ENCODE measurements at places on chromosomes 3 and 15.

DNA sequence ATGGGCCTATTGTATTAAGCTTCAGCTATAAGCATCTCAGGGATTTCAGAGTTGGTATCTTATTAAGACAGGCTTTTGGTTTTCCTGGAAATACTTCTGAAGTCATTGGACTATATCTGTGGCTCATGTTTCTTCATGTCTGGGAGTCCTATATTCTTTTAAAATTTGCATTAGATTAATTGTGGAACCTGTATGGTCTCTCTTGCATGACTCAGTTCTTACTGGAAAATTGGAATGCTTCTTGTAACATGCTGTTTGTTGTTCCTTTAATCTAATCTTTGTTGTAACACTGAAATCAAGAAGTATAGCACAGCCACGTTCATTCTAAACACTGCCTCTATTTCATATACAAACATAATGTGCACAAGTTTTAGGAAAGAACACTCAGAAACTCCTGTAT, 208.1 kb downstream of the RBMS3 start:
- no peak for DNase-seq

GRCh38 chr3:187522293-187522692, 147.9 kb downstream of the SST start:
- DNase-seq, result no peak

- DNase-seq, result no peak
Observed at GRCh38 chr3:134066158-134066541, 36.4 kb upstream of the SLCO2A1 start.

GRCh38 chr3:69739204-69740102, at the start of gene MITF:
MITF (plus strand) TSS chr3:69739464; CDS start chr3:69739598, 134 bp downstream.
- no peak for DNase-seq

DNA sequence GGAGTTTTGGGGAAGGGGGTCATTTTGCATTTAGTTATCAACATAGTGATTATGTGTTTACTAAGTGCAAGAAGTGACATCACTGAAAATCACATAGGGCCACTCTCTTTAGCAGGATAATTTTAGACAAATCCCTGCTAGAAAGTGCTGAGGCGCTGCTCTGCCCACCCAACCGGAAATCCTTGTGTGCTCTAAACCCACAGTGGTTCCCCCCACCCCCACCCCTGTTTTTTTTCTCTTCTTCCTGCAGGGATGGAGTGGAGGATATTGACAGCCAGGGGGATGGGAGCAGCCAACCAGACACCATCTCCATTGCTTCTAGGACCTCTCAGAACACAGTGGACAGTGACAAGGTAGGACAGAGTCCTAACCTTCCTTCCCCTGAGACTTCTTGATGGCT, 234.2 kb upstream of the UMPS start:
- DNase-seq, result no peak

DNA sequence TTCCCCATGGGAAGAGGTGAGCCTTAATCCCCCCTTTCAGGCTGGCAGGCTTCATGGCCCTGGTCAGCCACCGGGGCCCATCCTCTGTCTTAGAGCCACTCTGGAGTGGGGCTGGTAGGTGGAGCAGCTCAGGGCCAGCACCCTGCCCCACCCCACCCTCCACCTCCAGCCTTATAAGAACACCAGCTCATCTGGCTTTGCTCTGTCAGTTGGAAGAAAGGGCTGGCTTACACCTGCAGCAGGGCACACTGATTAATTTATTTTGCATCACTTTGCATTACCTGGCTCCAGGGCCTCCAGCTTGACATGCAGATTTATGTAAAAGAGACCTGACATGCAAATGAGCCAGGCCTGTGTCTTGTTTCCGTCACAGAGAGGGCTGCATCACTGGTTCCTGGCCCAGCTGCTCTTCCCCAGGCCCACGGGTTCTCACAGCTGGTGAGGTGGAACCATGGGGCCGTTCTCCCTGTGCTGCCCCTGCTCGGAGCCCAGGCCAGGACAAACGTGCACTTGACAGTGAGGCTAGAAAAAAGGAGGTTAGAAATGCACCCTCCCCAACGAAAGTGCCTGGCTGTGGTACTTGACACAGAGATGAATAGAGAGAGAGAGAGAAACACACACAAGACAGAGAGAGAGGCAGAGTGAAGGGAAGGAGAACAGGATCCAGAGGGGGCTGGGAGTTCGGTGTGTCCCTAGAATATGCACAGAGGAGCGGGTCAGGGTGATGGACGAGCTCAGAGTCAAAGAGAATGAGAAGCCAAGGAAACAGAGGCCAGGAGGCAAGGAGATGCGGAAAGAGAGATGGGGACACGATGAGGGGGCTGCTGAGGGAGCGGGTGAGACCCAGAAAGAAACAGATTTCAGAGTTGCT, 44.5 kb upstream of the MAGEF1 start:
- no peak for DNase-seq

- no peak for DNase-seq
Observed at GRCh38 chr15:25054329-25054728, 99.5 kb downstream of the SNRPN start.

GRCh38 chr3:169659820-169660674, 3.5 kb downstream of the MECOM start:
- DNase-seq, result no peak

DNA sequence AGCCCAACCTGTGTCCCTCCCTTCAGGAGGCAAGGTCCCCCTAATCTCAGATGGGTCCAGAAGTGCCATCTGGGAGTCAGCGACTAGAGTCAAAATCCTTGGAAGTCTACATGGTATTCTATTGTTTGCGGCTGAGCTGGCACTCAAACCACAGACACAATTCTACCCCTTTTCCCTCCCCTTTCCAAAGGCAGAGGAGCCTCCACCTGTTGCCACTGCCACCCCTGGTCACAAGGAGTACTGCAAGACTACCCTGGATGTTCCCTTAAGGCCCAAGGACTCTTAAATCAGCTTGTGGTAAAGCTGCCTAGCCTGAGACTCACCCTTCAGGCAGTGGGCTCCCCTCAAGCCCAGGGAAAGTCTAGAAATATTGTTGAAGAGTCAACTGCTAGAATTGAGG, 4.3 kb upstream of the OR5H6 start:
- no peak for DNase-seq

DNA sequence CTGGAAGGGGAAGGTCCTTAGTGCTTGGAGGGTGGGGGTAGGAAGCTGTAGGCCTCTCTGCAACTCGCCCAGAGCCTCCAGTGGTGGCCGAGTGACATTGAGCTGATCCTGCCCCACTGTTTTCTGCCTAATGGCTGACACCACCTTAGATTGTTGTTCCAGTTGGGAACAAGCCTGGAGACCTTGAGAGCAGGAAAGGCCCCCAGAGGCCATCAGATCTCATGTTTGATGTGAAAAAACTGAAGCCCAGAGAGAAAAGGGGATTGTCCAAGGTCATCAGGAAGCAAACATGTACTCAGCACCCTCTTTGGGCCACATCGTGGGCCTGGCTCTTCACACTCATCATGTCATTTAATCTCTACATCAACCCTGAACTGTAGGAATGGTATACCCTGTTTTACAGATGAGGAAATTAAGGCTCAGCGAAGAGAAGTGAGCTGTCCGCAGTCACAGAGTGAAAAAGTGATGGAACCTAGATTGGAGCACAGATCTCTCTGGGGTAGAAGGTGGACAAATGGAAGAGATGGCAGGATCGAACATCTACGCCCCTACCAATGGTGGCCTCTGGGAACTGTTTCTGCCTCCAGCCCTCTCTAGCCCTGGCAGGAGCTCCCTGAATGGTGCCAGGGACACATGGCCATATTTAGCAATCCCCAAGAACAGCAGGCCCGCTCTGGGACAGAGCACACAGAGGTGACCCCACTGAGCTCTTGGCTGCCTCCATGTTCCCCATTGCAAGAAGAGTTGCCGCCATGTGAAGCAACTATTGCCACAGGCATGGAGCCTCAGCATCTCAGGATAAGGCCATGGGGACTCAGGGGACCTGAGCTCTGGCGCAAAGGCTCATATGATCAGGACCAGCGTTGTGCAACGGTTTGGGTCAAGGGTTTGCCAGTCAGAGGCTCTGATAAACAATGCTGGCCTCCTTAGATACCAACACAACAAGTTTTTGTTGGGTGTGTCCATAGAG, 31.6 kb upstream of the TSEN2 start:
- DNase-seq, result no peak

GRCh38 chr15:64246364-64247189, 83.8 kb upstream of the PPIB start:
- no peak for DNase-seq

DNA sequence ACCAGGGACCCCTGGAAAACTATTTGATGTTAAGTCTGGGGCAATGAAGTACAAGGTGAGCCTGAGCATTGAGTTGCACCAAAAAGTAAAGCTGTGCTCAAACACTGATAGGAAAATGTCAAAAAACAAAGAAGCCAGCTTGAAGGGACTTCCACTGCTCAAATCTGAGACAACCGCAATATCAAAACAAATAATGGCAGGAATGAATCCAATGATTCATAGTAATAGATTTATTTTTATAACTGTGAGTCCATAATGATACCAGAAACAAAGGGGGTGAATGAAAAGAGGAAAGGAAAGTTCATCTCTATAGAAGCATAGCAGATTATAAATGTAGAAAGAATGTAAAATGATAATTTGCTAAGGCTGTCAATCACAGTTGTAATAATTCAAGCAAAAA, 237.3 kb upstream of the ZBTB20 start:
- DNase-seq, result no peak

DNA sequence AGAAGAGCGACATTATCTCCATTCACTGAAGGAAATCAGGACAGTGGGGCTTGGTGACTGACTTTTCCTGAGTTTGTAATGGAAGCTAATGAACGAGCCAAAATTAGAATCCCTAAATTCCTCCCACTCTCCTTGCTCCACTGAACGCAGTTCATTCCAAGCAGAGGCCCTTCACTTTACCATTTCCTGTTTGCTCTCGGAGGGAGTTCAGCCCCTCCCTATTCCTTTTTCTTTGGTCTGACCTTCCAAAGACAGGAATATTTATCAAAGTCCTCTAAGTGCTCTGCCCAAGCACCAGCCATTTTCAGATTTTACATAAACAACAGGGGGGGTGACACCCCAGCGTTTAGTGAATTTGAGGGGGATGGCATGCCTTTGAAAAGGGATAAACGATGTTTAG, 24.0 kb upstream of the PTPRG start:
- DNase-seq, result no peak

DNA sequence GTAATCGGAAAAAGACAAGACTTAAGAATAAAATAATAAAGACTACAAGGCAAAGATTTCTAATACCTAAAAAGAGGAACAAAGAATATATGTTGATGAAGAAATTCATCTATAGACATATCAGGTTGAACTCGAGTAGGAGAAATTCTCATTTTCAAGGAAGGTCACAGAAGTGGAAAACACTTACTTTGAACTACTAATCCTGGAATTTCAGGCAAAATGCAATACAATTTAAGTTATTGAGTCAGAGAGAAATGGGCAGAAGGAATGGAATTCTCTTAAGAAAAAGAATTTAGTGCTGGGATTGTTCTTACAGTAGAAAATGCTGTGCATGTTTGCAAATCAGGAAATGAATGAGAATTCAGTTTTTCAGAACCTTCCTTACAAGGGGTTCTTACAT, 135.9 kb upstream of the TGFBR2 start:
- DNase-seq, result no peak

GRCh38 chr3:197435426-197435825, 120.3 kb downstream of the BDH1 start:
- no peak for DNase-seq

DNA sequence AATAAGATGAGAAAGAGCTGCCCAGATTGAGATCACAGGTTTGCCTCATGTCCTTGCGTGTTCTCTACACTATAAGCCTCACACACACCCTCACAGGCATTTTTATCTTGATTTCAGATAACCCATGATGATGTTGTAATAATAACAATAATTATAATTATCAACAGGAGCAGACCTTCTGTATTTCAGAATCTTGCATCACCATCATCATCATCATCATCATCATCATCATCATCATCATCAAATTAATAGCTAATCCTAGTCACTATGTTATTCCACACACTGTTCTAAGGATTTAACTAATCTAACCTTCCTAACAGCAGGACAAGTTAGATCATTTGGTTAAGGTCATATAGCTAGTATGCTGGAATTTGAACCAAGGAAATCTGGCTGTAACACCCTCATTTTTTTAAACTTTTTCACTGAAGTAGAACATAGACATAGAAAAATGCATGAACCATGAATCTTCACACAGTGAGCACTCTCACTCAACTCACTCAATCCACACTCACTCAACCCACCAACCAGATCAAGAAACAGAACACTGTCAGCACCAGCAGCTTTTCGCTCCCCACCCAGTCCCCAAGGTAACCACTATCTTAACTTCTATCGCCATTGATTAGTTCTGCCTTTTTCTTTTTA, 1.8 kb upstream of the SH2D7 start:
- DNase-seq, result no peak

- DNase-seq, result no peak
Observed at GRCh38 chr15:82646250-82647044, 716 bp downstream of the CPEB1 start.

- DNase-seq, result no peak
Observed at GRCh38 chr15:67051088-67052045, 14.0 kb upstream of the SMAD3 start.

DNA sequence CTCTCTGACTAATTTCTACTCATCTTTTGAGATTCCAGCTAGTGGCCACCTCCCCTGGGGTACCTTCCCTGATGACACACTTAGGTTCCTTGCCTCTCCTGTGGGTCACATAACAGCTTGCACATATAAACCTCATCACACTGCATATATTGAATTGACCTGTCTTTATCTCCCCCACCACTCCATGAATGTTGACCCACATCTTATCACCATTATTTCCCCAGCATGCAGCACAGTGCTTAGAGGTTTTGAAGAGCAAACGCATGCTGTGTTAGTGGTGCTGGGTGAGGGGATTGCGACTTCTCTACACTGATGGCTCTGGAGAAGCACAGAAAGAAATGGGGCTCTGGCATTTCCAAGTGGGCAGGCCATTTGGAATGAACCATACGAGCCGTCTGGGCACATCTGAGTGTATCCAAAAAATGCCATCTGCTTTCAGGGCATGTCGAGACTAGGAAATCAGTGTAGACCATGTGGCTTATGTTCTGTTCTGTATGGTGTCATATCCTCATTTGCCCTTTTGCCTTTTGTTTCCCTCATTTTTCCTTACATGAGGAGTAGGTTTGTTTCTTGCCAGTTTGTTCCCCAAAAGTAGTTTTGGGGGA, 333.2 kb upstream of the TRIM42 start:
- no peak for DNase-seq

DNA sequence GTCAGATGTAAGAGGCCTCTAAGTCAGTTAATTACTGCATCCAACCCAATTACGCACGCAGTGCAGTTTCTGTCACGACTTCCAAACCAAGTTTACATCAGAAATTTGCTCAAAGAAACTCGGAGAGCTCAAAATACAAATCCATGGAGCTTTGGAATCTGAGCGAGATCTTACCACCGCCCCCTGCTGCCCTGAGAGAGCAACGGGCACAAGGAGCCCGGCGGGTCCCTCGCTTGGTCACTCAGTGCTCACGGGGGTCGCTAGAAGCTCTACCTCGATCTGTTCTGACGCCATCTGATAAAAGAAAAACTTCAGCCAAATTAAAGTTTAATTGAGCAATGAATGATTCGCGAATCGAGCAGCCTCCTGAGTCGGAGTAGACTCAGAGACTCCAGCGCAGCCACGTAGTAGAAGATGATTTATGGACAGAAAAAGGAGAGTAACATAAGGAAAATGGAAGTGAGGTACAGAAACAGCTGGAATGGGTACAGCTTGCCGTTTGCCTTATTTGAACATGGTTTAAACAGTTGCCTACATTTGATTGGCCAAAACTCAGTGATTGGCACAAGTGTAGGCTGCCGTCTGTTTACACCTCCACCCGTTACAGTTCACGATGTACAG, 232.7 kb upstream of the ATP10A start:
- DNase-seq, result no peak

Data from stimulated activated CD8-positive, alpha-beta memory T cell treated with anti-CD3 and anti-CD28 coated beads, Interleukin-4, amount 100 ng/mL, for 1 hour (primary cell).